ENCODE measurements at places on chromosomes 16 and 17. TPM values are rescaled to one million over a fixed set of nuclear protein-coding genes. Genes with fewer than 3 reads are reported as not detected.

Gene TBC1D3K
- not detected for polyA plus RNA-seq

GRCh38 chr16:68356249-68356918, 45.6 kb downstream of the PRMT7 start:
- DNase-seq, result no peak

Gene PRSS36
- 0.24 TPM for polyA plus RNA-seq

- DNase-seq, result no peak
These were observed 299.6 kb downstream of the MAP2K4 start for GRCh38 chr17:12320286-12320685.

Gene CD300E
- 0.09 TPM for polyA plus RNA-seq

DNA sequence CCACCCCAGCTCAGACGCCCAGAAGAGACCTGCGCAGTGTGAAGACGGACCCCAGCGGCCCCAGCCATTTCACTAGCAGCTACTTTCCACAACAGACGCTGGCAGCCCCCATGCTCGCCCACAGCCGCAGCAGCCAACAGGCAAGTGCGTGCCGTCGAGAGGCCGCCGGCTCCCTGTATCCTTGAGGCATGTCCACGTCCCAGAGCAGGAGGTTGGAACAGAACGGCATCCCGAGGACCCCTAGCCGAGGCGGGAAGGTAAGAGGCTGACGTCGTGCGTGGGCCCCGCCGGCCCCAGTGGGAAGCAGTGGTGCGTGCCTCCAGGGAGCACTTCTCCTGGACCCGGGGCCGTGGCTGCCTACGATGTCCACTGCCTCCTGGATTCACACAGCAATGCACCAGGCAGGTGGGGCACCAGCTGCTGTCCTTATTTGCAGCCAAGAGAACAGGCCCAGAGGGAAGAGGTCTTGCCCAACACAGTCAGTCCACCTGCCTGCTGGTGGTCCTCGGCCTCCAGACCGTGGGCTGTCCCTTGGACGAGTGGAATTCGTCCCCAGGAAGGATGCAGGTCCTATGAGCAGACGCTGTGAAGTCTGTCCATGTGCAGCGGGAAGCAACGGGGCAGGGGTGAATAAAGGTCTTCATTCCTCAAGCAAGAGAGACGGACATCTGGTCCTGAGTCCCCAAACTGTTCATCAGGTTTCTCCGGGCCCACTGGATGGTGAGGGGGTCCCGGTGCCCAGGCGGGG, 38.5 kb downstream of the SLC7A5 start:
- DNase-seq, result no peak

Gene TSNAXIP1
- 0.65 TPM for polyA plus RNA-seq

GRCh38 chr17:45973099-45973780, 25.8 kb upstream of the STH start:
- peak; percentile 71 for DNase-seq

GRCh38 chr17:74631468-74632450, 8.2 kb upstream of the CD300E start:
- no peak for DNase-seq

DNA sequence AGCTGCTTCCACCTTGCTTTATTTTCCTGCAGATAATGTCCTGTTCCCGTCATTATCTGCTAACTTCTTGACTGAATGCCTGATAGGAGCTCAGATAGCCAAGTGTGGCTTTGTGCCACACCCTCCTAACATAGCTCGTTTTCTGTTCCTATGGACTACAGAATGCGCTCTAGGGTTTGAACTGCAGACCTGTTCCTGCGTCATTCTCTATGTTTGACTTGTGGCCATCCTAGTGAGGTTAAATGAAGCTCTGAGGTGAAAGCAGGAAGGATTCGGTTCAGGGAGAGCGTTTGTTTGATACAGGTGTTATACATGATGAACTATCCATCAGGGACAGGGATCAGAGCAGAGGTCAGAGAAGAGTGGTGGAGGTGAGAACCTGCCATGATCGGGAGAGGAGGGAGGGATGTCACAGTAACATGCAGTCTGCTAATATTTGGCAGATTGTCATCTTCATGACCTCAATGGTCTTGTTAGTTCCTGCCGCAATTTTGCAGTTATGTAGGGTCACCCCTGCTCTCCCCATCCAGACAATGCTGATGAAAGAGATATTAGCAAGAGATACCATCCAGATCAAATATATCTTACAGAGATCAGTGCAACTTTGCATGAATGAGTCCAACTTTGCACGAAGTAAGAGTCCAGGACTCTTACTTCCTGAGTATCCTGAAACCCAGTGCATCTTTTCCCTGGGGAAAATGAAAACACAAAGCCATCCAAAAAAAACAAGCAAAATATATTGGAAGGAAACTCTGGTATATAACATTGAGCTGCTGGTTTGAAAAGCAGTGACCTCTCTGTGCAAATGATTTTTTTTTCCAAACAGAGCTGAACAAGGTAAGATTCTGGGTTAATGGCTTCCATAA, 32.8 kb downstream of the MPHOSPH6 start:
- DNase-seq, result no peak

DNA sequence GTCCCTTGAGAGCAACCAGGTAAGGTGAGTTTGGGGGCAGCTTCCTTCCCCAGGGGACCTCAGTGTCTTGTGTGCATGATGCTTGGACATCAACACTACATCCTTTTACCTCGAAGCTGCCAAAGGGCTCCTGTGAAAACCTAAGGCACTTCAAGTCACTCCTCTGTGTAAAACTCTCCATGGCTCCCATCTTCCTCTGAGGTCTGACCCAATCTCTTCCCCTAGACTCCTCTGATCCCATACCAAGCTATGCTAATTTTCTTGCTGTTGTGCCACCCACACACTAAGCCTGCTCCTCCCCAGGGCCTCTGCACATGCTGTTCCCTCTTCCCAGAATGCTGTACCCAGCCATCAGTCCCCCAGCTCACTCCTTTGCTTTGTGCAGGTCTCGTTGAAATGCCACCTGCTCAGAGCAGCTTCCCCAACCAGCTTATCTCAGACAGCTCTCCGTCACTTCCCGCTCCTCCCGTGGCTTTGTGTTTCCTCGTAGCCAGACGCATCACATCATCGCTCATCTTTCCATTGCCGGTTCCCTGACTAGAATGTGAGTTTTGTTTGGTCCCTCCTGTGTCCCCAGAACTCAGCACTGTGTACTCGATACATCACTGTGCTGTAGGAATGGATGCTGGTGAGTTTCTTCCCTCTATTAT, 78.4 kb downstream of the CNGB1 start:
- DNase-seq, result no peak

DNA sequence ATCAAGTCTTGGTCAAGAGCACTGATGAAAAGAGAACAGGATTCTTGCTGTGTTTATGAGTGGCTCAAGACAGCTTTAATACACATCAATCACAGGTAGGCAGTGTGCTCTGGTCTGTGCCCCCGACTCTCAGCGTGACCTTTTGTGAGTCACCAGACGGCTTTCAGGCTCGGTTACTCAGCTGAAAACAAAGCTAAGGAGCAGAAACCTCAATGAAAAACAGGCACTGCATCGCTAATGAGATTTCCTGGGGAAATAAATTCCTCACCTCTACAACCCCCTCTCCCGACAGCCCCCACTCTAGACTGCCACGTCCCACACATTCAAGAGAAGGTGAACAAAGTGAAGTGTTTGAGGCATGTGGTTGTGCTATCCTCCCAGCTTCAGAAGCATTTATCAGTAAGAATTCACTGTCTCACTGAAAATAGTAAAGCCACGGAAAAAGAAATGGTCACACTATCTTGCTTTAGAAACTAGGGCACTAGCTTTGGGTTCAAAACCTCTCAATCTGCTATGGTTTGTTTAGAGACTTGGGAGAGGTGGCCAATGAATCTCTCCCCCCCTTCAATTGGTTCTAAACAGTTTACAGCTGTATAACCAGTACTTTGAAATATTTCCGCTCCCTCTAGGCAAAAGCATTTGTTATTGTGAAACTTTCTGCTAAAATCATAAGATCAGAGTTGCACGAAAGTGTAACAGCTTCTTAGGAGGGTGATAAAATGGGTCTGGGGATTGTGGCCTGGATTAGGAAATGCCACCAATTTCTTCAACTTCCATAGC, 199.5 kb upstream of the PMFBP1 start:
- DNase-seq, result no peak

GRCh38 chr16:78183437-78184237, 84.2 kb downstream of the WWOX start:
- DNase-seq, result no peak

DNA sequence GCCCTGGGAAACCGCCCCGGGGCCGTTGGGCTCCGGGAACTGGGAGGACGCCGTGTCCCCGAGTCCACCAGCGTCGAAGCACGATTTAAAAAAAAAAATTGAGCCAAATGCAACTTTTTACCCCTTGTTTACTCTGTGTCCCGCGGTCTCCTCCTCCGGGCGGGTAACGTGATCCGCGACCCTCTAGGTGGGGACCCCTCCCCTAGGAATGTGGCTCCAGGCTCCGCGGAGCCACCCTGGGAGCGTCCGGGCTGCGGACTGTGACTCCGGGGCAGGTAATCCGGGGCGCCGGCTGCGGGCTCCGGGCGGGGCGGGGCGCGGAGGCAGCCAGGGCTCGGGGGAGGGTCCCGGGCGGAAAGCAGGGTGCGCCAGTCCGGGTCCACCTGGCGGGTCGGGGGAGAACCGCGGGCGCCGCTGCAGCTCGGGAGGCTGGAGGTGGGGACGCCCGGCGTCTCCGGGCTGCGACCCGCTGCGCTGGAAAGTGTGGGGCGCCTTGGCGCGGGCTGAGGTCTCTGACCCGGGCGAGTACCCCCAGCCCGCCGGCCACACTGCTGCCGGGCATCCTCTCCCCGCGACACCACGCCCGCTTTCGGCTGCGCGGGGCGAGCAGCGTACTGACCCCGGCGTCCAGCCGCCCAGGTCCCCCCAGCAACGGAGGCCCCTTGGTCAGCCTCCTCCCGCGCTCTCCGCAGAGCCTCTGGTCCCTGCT, 852 bp upstream of the HELZ start:
- peak; percentile 56 for DNase-seq

GRCh38 chr17:71024172-71024571, 854.8 kb downstream of the KCNJ2 start:
- DNase-seq, result no peak

Gene PERCC1
- polyA plus RNA-seq, result not detected

- DNase-seq, result no peak
These were observed 101.4 kb downstream of the ITFG1 start for GRCh38 chr16:47359478-47359877.

DNA sequence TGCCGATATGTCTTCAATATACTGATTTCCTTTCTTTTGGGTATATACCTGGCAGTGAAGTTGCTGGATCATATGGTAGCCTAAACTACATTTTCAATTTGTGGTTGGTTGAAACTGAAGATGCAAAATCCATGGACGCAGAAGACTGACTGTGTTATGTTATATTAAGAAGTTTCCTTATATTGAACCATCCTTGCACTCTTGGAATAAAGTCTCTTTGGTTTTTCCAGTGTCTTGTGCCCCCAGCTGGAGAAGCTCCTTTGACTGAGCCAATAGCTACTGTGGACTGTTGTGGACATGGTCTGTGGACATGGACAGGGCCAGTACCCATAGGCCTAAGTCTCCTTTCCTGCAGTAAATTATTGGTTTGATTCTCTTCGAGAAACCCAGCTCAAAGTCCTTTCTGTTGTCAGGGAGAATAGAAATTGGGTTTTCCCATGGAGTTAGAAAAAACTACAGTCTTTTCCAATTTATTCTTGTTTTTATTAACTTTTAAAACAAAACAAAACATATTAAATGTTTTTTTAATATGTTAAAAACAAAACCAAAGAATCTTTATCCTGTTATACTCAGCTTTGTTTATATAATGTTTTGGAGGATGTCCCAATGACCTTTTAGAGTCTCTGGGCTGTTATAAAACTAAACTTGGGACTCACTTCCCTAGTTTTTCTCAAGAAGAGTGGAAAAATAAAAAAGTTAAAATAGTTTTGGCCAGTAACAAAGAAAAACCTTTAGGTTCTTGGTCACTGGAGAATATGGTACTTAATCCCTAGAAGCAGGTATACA, 15.2 kb upstream of the IL34 start:
- no peak for DNase-seq

DNA sequence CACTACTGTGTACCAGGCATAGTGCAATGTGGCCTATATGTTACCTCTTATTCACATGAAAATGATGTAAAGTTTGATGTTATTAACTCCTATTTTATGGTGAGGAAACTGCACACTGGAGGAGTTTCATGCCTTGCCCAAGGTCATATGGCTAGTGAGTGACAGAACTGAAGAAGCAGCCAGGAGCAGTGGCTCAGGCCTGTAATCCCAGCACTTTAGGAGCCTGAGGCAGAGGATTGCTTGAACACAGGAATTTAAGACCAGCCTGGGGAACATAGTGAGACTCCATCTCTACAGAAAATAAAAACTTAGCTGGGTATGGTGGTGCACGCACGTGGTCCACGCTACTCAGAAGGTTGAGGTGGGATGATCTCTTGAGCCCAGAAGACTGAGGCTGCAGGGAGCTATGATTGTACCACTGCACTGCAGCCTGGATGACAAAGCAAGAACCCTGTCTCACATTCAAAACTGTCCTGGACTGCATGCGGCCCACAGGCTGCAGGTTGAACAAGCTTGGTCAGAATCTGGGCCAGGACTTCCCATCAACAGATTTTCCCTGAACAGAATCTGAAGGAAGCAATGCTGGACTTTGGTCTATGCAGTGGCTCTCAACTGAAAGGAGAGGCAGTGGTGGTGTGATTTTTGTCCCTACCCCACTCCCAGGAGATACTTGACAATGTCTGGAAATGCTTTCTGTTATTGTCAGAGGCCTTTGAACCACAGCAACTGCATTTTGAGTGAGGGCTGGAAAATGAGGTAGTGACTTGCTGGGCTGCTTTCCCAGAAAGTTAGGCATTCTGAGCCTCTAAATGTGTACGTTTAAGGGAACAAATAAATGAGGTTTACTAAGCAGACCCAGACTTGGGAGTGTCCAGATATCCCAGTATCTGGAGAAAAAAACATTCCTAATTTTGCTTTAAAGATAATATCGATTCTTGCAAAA, 479.5 kb downstream of the TMEM114 start:
- DNase-seq, result no peak

- no peak for DNase-seq
These were observed 3.0 kb downstream of the ERN1 start for GRCh38 chr17:64126918-64127317.

DNA sequence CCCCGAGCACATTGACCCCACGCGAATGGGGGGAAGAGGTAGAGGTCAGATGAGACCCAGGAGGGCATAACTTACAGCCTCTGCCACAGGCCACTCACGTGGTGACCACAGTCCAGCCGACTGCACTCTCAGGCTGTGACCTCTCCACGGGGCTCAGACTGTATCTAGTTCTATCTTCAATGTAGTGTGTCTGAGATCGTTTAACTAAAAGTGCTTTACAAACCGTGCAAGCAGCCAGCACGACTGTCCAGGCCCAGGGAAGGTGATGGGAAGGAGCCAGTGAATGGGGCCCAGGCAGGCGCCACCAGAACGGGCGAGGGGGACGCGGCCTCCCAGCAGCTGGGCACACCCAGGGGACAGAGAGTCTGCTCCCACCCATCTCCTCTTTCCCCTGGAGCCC, 108.6 kb downstream of the ANKRD11 start:
- no peak for DNase-seq

DNA sequence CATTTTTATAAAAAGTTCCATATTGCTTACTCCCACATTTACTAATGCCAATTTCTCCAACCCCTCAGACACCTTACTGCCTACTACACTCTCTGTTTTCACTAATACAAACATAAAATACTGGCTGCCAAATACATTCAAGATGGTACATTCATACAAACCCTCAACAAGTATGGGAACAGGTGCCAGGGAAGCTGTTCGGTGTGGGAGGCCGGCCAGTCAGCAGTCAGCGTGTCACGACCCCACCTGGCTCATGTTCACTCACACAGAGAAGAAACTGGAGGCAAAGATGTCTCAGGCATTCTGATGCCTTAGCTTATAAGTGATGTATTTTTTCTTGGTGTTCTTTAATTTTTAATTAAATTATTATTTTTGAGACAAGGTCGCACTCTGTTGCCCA, 42.4 kb upstream of the TRAP1 start:
- no peak for DNase-seq

Gene ZG16
- polyA plus RNA-seq, result 0.03 TPM

All from psoas muscle (tissue), 8 donors.